Fibroblast of the aortic adventitia (primary cell): ENCODE measurements at places on chromosomes 2 and 18. TPM values are rescaled to one million over a fixed set of nuclear protein-coding genes. Genes with fewer than 3 reads are reported as not detected.

GRCh38 chr2:28633204-28633603 lies 118.4 kb upstream of the PPP1CB start:
- DNase-seq: no peak

DNA sequence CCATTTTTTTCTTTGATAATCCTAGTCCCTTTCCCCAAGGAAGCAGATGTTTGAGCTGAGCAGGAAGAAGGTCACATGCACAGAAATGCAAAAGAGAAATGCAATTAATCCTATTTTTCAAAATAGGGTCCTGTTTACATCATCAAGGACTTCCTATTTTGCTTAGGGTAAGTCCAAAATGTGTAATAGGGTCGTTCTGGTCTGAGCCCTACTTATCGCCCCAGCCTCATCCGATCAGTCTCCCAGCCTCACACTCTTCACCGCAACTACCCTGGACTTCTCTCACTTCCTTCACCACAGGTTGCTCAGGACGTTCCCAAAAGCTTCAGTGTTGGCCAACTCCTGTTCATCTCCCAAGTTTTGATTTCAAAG lies 32.8 kb downstream of the FOSL2 start:
- DNase-seq: no peak

DNA sequence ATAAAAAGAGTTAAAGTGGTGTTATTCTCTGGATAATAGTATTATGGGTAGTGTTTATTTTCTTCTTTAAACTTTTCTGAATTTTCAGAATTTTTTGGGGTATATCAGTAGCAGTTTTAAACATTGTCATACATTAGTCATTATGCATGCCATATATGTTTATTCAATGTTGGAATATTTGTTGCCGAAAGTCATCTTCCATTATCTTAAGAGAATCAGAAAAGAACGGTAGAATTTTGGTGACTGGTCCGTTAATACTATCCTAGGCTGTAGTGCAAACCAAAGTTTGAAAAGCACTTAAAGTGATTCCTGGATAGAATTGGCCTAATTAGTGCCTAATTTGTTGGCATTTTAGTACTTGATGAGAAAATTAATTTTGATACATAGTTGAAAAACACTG lies 244.1 kb downstream of the PHLPP1 start:
- DNase-seq: no peak

GRCh38 chr2:240820607-240821428 lies 799 bp upstream of the KIF1A start:
- DNase-seq: no peak

GRCh38 chr2:9665898-9666297 lies 35.1 kb upstream of the YWHAQ start:
- peak; percentile 66 for DNase-seq

GRCh38 chr2:30756051-30756719 lies 51.1 kb downstream of the CAPN13 start:
- no peak for DNase-seq

DNA sequence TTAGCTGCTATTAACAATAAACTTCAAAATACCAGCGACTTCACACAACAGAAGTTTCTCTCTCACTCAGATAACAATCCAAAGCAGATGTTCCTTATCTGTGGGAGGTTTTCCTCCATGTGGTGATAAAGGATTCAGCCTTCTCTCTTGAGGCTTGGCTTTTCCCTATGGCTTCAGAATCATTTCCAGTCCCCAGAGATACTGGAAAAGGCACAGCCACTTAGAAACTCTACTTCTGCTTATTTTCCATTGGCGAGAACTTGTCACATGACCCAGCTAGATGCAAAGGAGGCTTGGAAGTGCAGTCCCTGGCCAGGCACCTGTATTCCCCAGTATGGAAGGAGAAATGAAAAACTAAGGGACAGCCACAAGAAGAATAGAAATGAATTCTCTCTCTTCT lies 344.8 kb downstream of the MTX2 start:
- no peak for DNase-seq

Gene GPBAR1
- 0.27 TPM in 1 of 2 replicates, not detected in the other for total RNA-seq

DNA sequence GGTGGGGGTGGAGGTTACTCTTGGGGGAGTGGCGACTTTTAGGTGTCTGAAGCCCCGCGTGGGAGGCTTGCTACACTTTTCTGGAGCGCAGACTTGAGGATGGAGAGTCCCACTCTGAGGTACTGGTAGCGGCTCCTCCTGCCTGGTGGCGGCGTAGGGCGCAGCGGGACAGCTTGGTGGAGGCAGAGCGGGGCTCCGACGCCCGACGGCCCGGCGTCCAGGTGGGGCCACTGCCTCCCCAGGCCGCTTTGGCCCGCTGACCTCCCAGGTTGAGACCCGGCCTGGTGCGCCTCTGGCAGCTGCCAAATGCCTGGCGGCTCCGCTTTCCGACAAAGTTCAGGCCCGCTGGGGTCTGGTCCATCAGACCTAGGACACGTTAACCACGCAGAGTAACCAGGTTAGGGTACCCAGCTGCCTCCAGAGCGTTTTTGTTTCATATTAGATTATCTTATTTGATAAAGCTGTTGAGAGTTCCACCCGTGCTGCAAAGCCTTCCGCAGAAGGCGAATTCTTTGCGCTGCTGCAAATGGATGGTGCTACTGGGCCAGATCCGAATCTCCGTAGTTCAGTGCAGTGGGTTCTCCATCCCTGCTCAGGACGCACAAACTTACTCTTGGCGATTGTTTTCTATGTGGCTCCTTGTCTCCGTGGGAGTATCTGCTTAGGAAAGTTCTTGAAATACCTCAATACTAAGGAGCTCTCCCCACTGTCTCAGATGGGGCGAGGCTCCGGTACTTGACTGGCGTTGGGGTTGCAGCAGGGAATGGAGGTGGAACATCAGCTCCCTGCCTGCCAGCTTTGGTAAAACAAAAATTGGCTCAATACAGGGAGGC lies 405.9 kb downstream of the XIRP2 start:
- peak; percentile 26 for DNase-seq

- no peak for DNase-seq
Observed at GRCh38 chr18:6976935-6977334, 140.7 kb downstream of the LAMA1 start.
